RWPE1 (cell line): ENCODE measurements at places on chromosomes 12 and 14.

DNA sequence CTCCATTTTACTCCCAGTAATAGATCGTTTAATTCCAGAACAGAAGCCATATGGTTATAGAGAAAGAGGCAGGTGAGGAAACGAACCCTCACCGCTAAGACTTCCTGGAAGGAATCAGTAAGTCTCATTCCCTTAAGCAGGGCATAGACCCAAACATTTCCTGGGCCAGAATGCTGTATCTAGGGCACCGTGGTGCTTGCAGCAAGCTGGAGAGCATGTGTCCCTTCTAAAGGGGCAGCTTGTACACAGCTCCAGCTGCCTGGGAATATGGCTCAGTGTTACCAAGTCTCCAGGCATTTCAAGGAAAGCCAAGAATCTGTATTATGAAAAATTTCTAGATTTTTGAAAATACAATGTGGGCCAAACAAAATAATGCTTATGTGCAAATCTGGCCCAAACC is 73.4 kb downstream of the PPM1H start:
- no peak for DNase-seq

- DNase-seq, result no peak
Measured at GRCh38 chr12:119431151-119431550, 96.6 kb downstream of the CCDC60 start.

GRCh38 chr12:128531170-128531569 is 264.2 kb downstream of the TMEM132C start:
- no peak for DNase-seq

DNA sequence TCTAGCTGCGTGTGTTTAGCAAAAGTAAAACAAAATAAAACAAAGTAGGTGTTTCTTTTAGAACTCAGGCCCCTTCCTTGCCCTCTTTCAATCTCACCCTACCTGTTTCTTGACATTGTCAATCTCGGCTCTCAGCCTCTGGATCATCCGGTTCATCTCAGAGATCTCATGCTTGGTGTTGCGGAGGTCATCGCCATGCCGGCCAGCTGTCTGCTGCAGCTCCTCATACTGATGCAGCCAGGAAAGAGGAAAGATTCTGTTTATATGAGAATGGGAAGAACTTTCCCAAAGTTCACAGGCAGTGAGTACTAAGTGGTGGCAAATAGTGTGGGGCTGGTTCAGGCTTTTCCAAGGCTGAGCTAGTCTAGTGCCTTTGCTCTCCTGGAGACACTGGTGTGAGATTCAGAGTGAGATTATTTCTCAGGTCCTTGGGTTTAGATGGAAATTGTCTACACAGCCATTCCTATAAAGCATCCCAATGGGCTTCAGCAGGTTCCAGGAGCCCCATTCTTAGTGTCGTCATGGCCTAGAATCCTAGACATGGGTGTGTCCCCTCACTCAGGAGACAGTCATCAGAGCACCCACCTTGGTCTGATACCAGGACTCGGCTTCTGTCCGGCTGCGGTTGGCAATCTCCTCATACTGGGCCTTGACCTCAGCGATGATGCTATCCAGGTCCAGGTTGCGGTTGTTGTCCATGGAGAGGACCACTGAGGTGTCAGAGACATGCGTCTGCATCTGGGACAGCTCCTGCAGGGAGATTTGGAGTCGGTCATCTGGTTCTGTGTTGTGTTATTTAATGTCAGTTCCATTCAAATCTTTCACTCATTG is 3.0 kb downstream of the KRT5 start:
- DNase-seq, result no peak

DNA sequence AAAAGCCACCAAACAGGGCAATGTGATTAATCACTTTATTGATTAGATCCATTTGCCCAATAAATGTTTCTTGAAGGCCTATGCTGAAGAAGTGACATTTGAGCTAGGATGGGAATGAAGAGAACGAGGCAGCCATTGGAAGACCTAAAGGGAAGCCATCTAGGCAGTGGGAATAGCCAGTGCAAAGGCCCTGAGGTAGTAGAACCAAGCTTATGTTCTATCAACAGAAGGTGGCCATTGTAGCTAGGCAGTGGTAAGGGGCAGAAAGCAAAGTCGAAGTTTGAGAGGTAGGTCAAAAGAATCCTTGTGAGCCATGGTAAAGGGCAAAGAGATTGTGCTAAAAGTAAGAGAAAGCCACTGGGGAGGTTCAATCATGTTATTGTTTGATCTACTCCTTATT is 173.1 kb downstream of the ITPR2 start:
- no peak for DNase-seq
